ENCODE measurements at places on chromosomes 16 and 17.

DNA sequence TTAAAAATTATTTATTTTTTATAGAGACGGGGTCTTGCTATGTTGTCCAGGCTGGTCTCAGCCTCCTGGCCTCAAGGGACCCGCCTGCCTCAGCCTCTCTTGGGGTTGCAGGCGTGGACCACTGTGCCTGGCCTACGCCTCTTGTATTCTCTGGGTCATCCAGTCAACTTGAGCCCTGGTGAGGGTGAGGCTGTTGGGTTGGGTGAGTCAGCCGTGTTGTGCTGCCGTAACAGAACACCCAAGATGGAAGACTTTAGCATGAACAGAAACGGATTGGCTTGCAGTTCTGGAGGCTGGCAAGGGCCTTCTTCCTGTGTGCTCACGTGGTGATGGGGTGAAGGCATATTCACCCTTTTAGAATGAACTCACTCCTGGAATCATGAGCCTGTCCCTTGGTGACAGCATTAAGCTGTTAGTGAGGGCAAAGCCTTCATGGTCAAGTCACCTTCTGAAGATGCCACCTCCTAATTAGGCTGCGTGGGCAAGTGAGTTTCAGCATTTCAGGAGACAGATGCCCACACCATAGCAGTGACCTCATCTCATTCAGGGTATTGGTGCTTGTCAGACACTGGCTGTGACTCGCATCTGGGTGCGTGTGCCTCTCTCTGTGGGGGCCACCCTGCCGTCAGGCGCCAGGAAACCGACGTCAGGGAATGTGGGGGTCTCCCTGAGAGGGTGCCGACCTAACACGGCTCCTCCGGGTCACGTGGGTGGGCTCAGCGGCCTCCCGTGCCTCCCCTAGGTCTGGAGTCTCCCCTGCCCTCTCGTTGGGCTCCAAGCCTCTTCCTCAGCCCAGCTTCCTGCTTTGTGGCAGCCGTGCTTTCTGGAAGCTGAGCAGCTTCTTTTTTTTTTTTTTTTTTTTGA is 49.8 kb downstream of the WDR45B start:
- peak; percentile 68 for DNase-seq

DNA sequence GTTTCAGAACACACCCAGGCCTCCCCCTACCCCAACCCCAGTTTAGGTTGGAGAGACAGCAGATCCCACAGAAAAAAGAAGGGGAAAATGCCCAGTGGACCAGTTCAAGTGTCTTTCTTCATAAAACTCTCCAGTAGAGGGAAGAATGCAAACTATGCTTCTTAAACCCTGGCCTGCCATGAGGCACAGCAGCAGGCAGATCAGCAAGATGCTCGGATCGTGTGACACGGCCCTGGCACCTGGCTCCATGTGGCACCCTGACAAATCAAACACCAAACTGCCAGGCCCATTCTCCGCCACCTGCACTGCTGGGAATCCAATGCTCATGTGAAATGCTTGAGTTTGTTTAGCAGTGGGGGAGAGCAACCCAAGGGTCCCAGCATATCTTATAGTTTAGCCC is 166.8 kb downstream of the SOX9 start:
- no peak for DNase-seq

GRCh38 chr16:19127205-19127604 is 13.4 kb downstream of the ITPRIPL2 start:
- DNase-seq: peak; percentile 44

DNA sequence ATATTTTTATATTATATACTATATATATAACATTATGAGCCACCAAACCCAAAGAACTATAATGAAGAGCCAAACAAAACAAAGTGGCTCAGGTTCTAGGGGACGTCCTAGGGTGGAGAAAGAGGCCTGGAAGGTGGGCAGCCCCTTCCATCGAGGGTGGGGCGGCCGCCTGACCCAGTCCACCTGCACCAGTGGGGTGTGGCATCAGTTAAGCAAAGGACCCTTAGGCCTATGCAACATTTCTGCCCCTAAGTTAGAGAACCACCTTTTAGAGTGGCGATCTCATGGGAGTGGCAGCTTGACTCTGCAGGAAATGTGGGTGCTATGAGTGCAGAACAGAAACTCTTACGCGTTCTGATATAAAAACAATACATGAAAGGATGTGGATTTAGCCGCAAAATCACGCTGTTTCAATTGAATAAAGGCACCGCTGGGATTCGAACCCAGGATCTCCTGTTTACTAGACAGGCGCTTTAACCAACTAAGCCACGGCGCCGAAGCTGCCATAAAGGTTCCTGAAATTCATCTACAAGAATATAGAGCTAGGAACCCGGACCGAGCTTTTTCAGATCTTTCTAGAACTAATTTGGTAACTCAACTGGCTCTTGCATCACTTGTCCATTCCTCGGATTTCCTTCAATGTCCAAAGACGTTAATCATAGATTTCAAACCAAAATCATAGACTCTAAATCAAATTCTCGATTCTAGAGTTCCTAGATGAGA is 15.6 kb upstream of the AURKB start:
- DNase-seq: peak; percentile 78

- no peak for DNase-seq
Observed at GRCh38 chr16:78574571-78574970, 475.1 kb downstream of the WWOX start.

GRCh38 chr17:17849845-17850373 is 13.1 kb upstream of the SREBF1 start:
- peak; percentile 62 for DNase-seq

DNA sequence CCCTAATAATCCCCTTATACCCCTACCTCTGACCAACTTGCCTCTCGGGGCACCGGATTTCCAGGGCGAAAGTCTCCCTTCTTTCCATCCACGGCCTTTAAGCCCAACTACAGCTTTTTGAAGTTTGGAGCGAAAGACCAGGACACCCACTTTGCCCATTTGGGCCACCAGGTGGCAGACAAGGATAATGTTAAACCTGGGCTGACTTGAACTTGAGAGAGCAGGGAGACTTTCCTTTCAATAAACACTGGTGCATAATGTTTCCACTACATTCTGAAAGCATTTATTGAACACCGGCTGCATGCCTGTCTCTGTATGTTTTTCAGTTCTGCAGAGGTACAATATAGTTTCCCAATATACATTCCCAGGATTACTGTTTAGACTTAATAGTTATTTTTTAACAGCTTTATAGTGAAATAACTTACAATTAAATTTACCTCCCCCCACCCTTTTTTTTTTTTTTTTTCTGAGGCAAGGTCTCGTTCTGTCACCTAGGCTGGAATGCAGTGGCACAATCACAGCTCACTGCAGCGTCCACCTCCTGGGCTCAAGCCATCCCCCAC is 6.9 kb upstream of the CES3 start:
- DNase-seq: peak; percentile 81

DNA sequence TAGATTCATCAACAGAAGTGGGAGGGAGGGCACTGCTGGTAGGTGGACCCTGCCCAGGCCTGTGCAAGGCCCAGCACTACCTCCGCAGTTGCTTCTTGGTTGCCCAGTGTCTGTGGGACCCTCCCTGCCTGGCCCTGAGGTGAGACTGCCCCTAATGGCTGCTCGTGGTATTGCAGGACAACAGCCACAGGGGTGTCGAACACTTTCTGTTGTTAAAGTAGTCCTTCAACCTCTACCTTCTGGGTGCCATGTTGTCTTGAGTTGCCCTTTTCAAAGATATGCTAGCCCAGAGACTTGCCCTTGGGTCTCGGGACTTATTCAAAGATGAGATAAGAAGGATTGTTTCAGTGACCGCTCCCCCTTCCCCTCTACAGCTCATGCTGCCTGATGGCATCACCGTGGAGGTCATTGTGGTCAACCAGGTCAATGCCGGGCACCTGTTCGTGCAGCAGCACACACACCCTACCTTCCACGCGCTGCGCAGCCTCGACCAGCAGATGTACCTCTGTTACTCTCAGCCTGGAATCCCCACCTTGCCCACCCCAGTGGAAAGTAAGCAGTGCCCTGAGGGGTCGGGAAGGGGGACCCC is 29.1 kb downstream of the AKAP1 start:
- peak; percentile 57 for DNase-seq

- peak; percentile 94 for DNase-seq
Observed at GRCh38 chr16:89365044-89365467, 125.3 kb downstream of the ANKRD11 start.
